GM13976 (cell line): ENCODE measurements at places on chromosomes 3 and 15.
A peak's percentile ranks its signal among the peaks of the same experiment; 100 is the strongest.

DNA sequence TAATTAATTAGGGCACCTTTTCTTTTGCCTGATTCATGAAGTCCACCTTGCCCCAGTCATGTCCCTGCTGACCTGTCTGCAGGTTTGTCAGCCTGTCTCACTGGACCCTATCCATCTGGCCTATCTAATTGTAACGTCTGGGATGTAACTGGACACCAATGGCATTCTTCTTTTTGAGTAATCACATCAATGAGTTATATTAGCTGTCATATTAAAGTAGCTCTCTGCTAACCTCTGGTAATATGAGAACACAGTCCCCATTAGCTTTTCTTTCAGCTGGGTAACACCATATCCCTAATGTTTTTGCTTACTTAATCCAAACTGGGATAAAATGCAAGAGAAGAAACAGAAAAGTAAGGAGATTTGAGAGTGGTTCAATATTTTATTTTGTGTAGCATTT lies 166.2 kb upstream of the VEPH1 start:
- no peak for DNase-seq

DNA sequence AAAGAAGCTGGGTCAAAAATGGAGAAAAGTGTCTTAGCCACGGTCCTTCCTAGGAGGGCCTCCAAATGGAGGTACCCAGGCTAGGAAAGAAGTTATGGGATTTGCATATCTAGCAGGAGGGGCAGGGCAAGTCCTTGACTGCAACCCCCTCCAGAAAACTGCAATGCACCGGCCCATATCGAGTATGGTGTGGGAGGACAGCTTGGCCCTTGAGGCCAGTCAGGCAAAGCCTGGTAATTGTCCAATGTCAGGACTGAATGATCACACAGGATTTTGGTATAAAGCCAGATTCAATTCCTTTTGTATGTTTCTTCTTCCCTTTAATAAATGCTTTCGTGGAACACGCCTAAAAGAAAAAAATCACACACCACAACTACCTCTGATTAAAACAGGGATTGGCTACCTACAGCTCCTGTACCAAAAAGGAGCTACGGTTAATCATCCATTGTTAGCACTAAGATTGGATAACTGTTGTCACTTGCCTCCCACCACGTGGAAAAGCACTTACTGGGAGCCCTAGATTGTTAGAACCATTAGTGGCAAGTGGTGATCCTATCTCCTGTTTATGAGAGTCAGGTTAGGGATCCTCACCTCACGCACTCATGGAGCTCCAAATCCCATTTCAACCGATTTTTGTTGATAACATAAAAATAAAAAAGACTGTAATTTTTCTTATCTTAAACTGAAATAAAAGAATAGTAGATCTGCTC lies 1.2 kb downstream of the ZNF770 start:
- no peak for DNase-seq

DNA sequence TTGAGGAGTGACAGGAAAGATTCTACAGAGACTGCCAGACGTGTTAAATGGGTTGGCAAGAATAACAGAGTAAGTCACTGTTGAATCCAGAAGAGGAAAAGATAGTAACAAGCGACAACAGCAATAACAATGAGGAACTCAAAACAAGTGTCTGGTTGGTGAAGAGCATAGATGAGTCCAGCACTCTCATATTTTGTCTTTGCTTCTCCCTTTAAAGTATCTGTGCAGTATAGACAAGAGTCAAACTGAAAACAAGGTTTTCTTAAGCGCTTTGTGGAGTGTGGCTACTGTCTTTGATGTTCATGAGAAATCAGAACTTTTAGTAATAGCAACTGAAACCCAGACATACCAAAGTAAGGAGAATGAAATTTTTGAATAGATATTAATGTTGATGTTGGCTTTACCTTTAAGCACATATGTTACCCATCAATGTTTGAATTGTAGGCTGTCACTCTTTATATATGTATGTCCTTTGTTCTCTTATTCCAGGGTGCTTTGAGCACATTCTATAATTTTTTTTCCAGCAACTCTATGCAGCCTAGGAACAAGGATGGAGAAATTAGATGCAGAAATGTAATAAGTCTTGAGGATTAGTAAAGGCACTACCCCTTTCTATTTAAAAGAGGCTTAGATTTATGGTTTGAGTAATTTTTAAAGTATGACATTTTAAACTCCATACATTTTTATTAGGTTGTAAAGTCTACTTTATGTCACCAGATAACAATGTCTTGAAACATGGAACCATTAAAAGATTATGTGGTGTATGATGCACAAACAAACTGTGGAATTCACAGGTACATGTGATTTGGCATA lies 185.5 kb downstream of the NFKBIZ start:
- DNase-seq: no peak

DNA sequence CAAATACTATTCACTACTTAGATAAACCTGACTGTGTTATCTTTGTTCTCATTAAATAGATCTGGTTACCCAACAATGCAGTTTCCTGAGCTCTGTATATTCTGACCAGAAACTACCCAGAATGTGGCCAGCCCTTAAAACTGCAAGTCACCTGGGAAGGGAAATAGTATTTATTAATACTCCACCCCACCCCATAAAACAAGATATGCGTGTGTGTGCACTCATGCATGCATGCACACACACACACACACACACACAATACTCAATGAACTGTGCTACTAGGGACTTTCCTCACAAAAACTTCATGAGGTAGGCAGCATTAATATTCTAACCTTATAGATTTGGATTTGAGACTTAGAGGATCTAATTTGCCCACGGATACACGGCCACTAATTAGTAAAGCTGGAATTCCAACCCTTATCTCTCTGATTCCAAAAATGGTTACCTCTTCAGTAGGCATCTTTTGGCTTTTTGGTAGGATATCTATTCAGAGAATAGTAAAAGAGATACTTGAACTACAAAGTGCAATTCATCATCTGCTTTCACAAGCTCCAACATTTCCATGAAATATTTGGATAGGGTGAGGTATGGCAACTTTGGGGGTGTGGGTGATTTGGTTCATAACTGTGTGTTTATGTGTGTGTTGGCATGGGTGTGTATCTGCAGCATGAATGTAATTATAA lies 197.0 kb upstream of the CFAP20DC start:
- DNase-seq: peak; percentile 12

DNA sequence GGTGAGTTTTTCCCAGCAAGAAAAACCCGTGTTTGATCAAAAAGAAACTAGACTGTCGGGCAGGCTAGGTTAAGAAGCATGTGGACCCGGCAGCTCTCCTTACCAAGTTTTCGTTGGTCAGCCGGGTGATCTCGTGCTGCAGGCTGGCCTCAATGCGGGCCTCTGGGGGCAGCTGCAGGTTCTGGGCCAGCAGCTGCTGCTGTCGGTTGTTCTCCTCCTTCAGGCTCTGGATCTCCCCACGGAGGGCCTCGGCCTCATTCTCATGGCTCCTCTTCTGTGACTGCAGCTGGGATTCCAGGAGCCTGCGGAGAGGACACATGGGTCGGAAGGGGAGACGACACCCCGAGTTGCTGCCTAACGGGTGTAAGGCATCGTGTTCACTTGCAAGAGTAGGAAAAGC lies 44.5 kb upstream of the MYO5C start:
- no peak for DNase-seq

GRCh38 chr3:115279939-115280338 lies 132.9 kb upstream of the ZBTB20 start:
- no peak for DNase-seq

- no peak for DNase-seq
Observed at GRCh38 chr15:35546511-35547381, 781 bp upstream of the DPH6 start.

- DNase-seq: no peak
Observed at GRCh38 chr3:43582866-43583265, 38.9 kb downstream of the ANO10 start.

GRCh38 chr15:89575656-89576416 lies 567 bp downstream of the TICRR start:
- DNase-seq: no peak

DNA sequence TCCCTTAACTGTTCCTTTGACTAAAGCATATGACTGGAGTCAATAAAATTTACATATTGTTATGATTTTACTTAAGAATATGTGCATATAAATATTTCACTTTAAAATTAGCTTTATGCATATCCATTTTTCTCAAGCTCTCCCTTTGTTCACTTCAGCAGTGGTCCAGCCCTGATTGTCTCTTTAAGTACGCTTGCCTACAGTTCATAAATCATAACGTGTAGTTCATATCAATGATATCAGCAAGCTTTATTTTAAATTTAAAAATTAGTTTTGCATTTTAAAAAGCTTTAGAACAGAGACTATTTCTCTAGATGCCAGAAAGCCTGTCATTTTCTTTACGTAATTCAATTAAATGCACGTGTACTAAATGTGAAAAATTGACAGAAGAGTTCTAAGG lies 721.9 kb downstream of the OTOL1 start:
- no peak for DNase-seq

DNA sequence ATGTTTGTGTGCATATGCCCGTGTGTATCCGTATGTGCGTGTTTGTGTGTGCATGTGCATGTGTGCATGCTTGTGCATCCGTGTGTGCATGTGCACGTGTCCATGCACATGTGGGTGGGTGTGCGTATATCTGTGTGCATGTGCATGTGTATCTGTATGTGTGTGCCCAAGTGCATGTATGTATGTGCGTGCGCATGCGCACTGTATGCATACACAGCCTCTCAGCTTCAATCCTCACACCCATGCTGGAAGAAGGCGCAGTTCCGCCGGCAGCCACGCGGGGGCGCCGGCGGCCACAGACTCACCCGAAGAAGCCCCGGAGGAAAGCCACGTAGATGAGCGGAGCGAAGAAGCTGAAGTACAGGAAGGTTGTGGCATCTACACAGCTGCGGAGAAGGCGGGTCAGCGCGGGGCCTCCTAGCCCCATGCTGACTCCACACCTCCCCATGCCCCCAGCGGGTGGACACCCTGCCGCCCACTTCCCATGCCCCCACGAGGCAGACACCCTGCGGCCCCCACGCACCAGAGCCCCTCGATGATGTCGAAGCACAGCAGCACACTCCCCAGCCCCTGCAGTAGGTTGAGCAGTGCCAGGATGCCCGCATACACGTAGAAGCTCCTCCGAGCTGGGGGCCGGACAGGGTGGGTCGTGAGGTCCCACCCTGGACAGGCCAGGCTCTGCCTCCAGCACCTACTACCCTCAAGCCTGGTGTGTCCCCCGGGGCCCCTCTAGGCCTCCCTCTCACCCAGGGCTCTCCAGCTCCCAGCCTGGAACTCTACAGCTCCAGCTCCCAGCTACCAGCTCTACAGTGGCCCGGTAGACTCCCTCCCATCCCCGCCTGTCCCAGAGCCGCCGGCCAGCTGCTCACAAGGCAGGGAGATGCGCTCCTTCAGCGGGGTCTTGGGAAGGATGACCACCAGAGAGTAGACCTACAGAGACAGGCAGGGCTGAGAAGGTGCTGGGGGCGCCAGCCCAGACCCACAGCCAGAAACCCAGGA lies 15.4 kb downstream of the TPRA1 start:
- peak; percentile 98 for DNase-seq

DNA sequence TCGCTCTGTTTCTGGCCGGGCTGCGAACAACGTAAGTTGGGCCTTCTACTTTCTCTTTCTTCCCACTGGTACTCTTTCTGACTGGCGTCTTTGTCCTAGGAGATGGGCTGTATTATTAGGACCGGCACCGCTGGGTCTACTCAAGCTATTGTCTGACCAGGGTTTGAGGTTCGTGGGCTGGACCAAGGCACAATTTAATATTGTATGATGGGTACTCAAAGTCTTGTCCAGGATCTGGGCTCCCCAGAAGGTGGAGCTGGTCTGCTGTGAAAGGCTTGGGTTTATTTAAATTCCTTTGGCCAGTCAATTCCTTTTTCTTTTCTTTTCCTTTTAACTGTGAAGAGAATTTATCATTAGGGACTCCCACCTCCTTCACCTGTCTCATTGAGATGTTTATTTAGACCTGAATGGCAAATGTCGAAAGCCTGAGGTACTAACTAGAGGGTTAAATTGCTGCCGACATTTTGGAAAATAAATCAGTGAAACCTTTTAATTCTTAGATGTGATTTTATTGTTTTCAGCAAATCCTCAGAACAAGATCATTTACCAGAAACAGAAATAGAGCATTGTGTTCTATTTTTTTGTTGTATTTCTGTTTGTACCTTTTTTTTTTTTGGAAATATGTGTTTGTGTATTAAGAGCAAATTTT lies 410 bp downstream of the LRRC49 start:
- peak; percentile 41 for DNase-seq

DNA sequence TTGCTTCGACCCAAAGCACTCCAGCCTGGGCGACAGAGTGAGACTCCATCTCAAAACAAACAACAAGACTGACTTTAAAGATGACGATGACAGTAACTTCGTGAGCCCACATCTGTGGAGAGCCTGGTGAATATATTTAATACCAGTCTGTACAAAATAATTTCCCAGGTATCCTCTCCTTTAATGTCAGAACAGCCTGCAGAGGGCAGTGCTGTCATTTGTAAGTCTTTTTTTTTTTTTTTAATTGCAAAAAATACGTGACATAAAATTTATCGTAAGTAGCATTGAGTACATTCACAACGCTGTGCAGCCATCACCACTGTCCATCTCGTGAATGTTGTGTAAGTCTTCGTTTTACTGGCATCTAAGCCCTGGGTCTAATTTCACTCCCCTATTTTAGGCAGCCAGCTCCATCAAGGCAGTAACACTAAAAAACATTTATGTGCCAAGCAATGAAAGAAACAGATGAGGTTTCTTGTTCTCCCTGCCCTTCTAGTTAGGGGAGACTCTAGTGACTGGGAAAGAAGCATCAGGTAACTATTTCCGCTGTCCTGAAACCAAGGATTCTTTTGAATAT lies 1.4 kb downstream of the HTD2 start:
- peak; percentile 49 for DNase-seq

GRCh38 chr3:172228036-172228415 lies 188.6 kb downstream of the FNDC3B start:
- DNase-seq: no peak

DNA sequence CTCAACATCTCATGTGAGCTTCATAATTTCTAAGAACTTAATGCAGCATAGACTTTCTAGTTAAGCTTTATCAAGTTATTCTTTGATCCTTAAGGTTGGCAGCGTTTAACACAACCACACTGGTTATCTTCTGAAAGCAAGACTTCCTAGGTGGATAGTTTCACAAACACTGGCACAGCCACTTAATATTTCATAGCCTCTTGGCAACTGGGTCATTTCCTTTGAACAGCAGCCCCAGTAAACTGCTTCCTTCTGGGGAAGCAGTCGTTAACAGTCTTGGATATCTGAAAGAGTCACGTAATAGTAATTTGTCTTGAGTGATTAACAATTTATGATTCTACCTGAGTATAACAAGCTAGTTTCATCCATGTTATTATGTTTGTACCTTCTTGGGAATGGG lies 45.9 kb upstream of the ABHD10 start:
- no peak for DNase-seq
